ENCODE measurements at places on chromosomes 2 and 18. TPM values are rescaled to one million over a fixed set of nuclear protein-coding genes. Genes with fewer than 3 reads are reported as not detected.

DNA sequence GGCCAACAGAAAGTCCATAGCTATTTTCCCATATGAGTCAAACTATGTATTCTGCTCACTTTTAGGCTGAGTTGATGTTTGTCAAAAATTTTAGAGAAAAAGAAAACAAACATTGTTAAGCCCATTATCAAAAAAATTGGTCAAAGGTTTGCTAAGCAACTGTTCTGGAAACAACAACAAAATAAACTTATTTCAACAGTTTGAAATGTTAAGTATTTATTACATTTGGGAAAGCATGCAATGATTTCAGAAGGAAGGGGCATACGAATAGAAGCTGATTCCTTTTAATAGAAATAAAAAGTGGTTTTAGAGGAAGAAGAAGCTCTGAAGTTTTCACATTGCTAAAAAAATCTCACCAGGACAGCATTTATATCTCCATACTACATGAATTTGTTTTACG lies 1837.5 kb upstream of the CELF4 start:
- no peak for DNase-seq

GRCh38 chr2:190162851-190163250 lies 100.3 kb upstream of the MSTN start:
- DNase-seq: no peak

- DNase-seq: no peak
These were observed 60.5 kb upstream of the PELI1 start for GRCh38 chr2:64204703-64205102.

CNDP1 gene
- total RNA-seq: not detected

STEAP3 gene
- 16.0 TPM for total RNA-seq

DNA sequence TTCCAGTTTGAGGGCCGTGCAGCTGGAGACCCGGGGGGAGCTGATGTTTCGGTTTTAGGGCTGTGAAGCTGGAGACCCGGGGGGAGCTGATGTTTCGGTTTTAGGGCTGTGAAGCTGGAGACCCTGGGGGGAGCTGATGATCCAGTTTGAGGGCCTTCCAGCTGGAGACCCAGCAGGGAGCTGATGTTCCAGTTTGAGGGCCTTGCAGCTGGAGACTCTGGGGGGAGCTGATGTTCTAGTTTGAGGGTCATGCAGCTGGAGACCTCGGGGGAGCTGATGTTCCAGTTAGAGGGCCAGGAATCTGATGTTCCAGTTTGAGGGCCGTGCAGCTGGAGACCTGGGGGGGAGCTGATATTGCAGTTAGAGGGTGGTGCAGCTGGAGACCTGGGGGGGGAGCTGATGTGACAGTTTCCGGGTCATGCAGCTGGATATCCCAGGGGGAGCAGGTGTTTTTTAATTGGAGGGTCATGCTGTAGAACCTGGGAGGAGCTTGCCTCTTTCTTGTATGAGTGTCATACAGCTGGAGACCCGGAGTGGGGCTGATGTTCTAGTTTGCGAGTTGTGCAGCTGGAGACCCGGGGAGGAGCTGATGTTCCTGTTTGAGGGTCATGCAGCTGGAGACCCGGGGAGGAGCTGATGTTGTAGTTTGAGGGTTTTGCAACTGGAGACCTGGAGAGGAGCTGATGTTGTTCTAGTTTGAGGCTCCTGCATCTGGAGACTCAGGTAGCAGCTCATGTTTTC lies 153.2 kb downstream of the RTP5 start:
- no peak for DNase-seq

- no peak for DNase-seq
These were observed 54.4 kb downstream of the CWC22 start for GRCh38 chr2:179952658-179953057.

DNA sequence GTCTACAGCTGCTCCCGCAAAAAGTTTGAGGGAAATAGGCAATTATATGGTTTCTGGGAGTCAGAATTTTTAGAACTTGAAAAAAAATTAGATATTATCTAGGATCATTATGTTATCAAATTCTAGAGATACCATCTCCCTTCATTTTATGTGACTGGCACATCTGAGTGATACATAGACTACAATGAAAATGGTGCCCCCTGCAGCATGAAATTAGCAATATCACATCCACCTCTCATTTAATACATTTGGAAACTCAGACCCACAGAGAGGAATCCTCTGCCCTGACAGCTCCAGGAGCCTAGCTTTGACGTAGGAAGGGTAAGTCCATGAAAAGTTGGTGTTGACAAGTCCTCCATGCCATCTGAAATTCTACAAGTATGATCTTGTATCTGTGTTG lies 381.6 kb downstream of the SUCLG1 start:
- peak; percentile 2 for DNase-seq

DNA sequence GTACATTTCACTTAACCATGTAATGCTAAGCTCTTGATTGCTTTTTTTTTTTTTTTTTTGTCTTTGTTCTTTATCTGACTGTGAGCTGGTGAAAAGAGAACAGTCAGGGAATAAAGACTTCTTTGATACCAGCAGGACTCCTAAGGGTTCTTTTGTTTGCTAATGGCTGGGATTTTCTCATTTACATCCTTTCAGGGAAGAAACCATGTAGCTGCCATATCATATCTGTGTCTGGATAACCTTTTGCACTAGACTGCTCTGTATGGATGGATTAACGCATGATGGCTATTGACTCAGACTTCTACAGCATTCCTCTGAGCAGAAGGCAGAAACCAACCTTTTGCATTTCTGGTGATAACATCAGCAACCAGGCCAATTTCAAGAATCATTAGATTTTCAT lies 504.0 kb downstream of the LRRTM4 start:
- peak; percentile 1 for DNase-seq

- DNase-seq: peak; percentile 0
These were observed 424.3 kb upstream of the ACVR2A start for GRCh38 chr2:147420517-147420916.

ACVR1 gene
- total RNA-seq: 8.9 TPM

C2orf66 gene
- total RNA-seq: not detected

- no peak for DNase-seq
These were observed 303.9 kb downstream of the CPS1 start for GRCh38 chr2:210860276-210860675.

HRH4 gene
- total RNA-seq: not detected

- no peak for DNase-seq
These were observed 18.9 kb upstream of the SERPINB11 start for GRCh38 chr18:63683890-63684289.

CCDC74B gene
- total RNA-seq: 7.4 TPM

GRCh38 chr2:187982668-187983067 lies 309.0 kb upstream of the GULP1 start:
- no peak for DNase-seq

MATN3 gene
- 3.6 TPM for total RNA-seq

AQP12B gene
- not detected for total RNA-seq

GRCh38 chr2:69565431-69565839 lies 78.1 kb downstream of the AAK1 start:
- peak; percentile 62 for DNase-seq

GRCh38 chr2:37377187-37377532 lies 32.7 kb downstream of the QPCT start:
- DNase-seq: no peak

DNA sequence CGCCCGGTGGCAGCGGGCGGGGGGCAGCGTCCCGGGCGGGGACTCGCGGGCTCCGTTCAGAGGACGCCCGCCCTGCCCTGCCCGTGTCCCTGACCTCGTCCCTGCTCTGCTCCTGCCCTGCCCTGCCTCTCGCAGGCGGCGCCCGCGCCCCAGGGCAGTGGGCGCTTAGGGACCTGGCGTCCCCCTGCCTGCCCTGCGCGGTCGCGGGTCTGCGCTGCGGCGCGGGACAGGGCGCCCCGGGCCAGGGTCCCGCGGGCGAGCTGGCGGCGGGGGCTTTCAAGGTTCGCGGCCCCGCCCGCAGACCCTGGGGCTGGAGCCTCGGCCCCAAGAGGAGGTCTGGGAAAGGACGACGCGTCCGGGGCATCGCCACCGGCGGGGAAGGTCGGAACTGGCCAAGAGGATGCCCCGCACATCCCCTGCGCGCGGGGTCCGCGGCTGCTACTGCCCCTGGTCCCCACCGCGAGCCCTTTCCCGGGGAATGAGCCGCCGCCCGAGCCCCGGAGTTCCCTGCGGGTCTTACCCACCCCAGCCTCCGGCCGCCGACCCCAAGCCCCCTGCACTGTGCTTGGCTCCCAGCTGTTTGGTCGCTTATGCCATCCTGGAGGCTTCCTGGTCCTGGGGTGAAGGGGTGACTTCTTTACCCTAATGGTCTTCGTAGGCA lies 679 bp downstream of the RNF144A start:
- no peak for DNase-seq

- DNase-seq: no peak
These were observed 440.5 kb upstream of the TCF4 start for GRCh38 chr18:56028514-56028913.

DNA sequence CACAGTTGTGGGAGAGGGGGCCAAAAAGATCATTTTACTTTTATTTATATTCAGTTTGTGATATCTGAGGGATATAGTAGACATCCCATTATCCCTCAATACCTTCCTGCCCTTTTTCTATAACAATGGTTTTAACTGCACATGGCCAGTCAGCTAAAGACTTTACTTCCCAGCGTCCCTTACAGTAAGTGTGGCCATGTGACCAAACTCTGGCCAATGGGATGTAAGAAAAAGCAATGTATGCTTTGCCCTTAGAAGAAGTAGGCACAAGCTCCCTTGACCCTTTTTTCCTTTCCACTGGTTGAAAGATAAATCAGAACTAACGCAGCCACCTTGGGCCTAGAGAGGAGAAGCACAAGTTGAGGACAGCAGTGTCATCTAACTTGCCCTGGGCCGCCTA lies 44.6 kb upstream of the LRPPRC start:
- no peak for DNase-seq

REEP1 gene
- 0.59 TPM for total RNA-seq

DNAH6 gene
- 0.04 TPM for total RNA-seq

DNA sequence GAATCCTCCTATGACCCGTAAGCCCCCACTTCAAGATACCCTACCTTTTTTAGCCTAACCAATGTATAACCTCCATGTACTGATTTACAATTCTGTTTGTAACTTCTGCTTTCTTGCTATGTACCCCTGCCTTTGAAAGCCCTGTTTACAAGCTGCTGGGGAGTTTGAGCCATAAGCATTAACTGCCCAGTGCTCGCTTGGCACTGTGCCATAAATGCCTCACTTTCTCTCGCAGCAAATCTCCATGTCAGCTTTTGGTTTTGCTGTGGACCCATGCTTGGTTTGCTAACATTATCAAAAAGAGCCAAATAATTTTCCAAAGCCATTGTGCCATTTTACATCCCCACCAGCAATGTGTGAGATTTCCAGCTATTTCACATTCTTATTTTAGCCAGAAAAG lies 51.8 kb downstream of the TEX51 start:
- no peak for DNase-seq

CXCR4 gene
- 62.1 TPM for total RNA-seq

DNA sequence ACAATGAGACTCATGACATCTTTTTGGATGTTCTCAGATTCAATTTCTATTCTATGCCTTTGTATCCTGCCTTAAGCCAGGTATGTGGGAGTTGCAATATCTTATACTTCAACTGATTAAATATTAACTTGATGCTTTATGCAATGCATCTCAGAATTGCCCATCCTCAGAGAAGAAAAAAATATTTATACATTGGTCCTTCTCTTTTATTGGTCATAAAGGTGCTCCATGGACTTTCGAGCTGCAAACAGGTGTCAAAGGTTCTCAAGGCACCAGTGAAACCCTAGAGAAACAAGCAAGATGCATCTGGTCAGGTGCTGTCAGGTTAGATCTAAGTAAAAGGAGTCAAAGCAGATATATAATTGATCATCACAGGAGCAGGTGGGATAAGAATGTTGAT lies 690.5 kb downstream of the PLCL1 start:
- DNase-seq: no peak

GRCh38 chr2:229419158-229419557 lies 148.1 kb upstream of the PID1 start:
- DNase-seq: no peak

- DNase-seq: peak; percentile 78
These were observed 1.4 kb downstream of the FZD5 start for GRCh38 chr2:207768168-207768865.

DNA sequence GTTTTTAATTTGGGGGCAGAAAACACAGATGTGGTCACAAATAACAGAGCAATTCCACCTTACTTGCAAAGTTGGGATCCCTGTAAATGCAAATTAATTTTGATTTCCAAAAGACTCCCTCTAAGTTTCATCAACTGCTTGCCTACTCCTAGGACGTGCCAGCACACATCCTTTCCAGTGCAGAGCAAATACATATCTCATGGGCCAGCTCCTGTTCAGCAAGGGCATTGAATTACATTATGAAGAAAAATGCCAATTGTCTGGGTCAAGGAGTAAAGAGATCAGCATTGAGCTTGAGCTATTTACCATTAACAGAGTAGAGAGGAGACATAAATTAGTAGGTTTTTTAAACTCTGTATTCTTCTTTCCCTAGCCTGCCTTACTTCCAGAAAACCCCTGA lies 18.8 kb downstream of the PID1 start:
- no peak for DNase-seq

- no peak for DNase-seq
These were observed 37.9 kb downstream of the CCDC150 start for GRCh38 chr2:196677404-196677803.

DNA sequence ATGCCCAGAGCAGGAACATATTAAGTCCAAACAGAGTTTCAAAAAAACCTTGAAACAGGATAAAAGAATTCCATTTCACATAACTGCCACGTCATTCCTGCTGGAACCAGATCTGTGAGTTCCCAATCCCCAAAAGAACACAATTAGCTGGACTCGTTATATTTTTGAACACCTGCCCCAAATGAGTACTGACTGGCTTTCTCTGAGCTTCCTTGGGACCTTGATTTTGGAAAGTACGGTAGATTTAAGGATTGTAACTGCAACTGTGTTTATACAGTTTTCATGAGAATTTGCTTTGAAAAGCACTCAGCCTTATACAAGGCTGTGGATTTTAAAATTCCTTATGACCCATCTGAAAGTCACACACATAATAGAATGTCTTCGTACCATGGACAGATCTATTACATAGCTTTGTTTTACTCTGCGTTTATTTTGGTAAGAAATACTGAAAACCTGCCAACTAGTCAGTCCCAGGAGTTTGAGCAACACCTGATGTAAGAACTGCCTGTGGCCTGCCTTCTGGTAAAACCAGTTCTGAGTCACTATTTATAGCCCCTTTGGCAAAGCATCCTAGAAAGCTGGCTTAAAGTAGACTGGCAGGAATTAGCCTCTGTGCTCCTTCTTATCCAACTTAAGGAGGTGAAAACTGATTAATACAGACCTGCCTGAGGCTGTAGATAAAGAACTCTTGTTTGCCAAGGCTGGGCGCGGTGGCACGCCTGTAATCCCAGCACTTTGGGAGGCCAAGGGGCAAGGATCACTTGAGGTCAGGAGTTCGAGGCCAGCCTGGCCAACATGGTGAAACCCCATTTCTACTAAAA lies 48.1 kb downstream of the MERTK start:
- no peak for DNase-seq

- peak; percentile 97 for DNase-seq
These were observed 7.0 kb downstream of the ASIC4 start for GRCh38 chr2:219521066-219521880.

- DNase-seq: no peak
These were observed 307.0 kb upstream of the CELF4 start for GRCh38 chr18:37872562-37872961.
